ENCODE measurements at places on chromosomes 1 and 21.

DNA sequence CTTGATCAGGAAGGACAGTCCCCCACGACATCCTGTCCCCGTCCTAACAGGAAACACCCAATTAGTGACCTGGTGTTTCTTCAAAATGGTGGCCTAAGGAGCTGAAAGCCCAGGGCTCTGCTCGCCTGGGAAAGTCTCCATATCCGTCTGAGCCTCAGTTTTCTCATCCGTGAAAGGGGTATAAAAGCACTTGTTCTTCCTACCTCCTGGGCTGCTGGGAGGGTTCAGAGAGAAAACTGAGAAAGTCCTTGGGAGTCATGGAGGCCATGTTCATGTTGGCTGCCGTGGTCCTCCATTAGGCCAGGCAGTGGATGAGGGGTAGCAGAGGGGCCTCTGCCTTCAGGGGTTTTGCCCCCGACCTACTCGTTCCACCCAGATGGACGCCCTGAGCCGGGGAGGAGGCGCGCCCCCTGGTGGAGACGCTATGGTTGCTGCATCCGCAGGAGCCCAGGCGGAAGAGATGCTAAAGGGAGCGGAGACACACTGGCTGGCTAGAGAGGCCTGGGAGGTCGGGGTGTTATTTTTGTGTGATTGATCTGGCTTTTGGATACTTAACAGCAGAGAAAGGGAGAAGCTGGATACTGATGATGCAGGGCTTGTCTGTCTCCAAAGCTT, 113.5 kb downstream of the PRDM2 start:
- peak; percentile 24 for DNase-seq

DNA sequence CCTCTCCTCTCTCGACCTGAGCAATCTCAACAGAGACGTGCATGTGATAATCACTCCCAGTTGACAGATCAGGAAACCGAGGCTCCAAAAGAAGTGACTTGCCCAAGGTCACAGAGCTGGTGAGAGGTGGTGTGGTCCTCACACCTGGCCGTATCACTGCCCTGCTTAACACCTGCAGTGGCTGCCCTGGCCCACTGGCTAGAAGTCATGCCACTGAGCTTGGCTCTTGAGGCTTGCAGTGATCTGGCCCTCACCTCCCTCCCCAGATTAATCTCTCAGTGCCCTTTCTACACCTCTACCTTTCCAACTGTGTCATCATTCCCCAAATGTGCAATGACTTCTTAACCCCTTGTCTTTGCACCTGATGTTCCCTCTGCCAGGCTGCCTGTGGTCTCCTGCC, 38.8 kb downstream of the CDCP2 start:
- DNase-seq: no peak

GRCh38 chr1:230208619-230209261, 141.7 kb downstream of the GALNT2 start:
- DNase-seq: no peak

GRCh38 chr21:31111093-31111492, 72.8 kb upstream of the KRTAP19-8 start:
- DNase-seq: no peak

- no peak for DNase-seq
Observed at GRCh38 chr1:219465212-219466093, 147.5 kb downstream of the ZC3H11B start.

DNA sequence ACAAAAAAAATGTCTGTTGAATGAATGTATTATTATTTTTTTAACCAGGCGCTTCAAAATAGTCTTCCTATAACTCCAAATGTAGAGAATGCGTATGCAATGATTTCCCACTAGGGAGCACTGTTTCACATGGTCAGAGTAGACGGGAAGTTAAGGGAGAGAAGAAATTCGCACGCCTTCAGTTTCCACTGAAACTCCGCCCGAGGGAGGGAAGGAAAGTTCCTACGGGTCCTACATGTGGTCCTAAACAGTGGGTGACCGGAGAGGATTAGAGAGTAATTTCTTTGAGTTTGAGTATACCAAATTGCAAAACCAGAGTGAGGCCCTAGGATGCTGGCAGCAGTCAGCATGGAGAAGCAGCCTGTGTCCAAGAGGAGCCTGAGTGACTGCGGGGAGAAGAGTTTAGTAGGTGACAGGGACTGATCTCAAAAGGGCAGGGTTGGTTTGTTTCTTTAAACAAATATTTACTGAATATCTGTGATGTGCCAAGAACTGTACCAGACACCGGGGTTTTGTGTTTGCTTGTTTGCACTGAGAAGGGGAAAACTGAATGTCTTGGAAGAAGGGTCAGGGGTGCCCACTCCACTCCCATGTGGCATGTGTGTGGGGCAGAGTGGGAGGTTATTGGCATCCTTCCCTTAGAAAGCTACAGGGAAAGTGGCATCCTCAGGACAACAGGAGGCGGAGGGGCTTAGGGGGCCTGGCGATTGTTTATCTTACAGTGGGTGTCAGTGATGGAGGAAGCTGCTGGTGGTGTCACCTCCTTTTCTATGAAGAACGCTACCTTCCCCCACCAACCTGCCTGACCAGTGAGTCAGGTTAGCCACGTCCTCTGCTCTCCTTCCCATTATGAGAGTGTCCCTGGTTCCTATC, 22.8 kb downstream of the RNU5D-1 start:
- DNase-seq: no peak

Measured in stimulated activated CD4-positive, alpha-beta T cell treated with anti-CD3 and anti-CD28 coated beads, TNF-alpha, amount 100 ng/mL, for 1 hour (primary cell).